T-helper 1 cell (primary cell): ENCODE measurements at places on chromosomes 5 and 9.

GRCh38 chr5:169988947-169989346 is 8.7 kb upstream of the INSYN2B start:
- no peak for DNase-seq

GRCh38 chr5:57566914-57567313 is 84.3 kb upstream of the ACTBL2 start:
- no peak for DNase-seq

GRCh38 chr5:78647351-78647818 is 1.2 kb downstream of the LHFPL2 start:
- DNase-seq: no peak

GRCh38 chr9:112056996-112057395 is 118.1 kb downstream of the SUSD1 start:
- no peak for DNase-seq

- DNase-seq: no peak
Measured at GRCh38 chr9:103990311-103990710, 103.8 kb upstream of the SMC2 start.

- DNase-seq: no peak
Measured at GRCh38 chr9:35110327-35110761, 5.3 kb downstream of the ATOSB start.

- DNase-seq: no peak
Measured at GRCh38 chr9:83535736-83536135, 2.5 kb downstream of the FRMD3 start.

DNA sequence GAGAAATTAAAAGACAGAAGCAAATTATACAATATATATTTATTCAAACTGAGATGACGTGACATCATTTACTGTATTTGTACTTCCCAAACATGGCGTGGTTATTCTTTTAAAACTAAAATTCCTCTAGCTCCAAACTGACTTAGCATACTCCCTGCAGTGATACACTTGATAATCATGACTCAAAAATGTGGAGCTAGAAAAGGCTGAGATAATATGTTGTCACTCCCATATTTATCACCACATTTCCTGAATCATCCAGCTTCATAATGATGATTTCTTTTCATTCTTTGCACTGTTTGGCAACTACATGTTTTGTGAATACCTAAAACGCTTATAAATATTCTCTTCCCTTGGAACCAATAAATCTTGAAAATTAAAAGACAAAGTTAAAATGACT is 341.0 kb downstream of the EBF1 start:
- no peak for DNase-seq

DNA sequence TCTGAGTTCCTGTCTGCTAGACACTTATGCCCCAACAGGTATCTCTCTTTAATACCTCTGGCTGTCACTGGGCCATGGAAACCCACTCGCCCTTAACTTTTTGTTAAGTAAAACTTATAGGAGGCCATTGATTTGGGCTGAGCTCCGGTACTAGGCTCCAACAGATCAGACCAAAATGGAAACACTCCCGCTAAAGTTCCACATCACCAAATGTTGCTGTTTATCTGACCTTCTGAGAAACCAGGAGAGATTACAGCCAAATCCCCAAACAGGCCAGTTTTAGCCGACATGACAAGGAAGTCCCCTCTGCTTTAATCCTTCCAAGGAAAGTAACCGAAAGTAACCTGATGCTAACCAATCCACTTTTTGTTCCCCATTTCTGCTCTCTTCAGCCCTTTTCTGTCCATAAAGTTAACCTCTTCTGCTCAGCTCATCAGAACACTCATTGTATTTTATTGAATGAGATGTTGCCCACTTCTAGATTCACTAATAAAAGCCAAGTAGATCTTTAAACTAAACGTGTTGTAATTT is 115.2 kb upstream of the LHFPL2 start:
- no peak for DNase-seq

DNA sequence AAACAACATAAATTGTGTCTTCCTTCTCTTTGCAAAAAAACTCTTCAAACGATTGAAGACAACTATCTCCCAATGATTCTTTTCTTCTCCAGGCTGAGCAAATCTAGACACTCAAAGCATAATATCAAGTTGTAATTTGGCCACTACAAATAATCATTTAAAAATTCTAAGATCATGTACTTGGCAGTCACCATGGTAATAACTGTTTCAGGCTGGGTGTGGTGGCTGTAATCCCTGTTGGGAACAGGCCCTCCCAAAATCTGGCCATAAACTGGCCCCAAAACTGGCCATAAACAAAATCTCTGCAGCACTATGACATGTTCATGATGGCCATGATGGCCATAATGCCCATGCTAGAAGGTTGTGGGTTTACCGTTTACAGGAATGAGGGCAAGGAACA is 52.0 kb downstream of the PJA2 start:
- no peak for DNase-seq

GRCh38 chr9:21758540-21758939 is 43.9 kb upstream of the MTAP start:
- DNase-seq: no peak

- DNase-seq: no peak
Measured at GRCh38 chr9:118692613-118693012, 676.6 kb downstream of the BRINP1 start.

DNA sequence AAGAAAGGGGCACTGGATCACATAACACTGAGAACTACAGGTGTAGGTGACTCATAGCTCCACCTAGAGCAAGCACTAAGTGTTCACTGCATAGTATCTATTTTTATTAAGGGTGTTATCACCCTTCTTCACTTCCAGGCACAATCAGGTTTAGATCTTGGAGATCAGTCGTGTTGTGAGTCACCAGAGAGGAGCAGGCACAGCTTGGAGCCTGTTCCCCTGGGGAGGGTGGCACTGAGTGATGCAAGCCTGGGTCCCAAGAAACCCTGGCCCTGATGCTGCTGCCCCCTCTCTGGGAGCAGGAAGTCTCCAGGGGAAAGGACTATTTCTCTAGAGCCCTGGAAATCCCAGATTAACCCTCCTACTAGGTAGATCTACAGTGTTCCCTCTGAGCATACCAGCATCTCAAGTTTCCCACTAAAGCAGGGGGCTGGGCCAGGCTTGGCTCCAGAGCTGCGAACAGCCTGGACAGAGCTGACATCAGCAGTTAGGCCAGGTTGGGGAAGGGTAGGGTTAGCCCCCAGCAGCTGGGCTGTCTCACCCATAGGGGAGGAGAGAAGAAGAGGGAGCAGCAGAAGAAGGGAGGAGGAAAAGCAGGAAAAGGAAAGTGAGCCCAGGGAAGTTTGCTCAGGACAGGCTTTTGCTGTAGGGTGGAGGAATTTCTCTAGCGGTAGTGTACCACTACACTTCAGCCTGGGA is 28.1 kb upstream of the SPINK4 start:
- DNase-seq: no peak

DNA sequence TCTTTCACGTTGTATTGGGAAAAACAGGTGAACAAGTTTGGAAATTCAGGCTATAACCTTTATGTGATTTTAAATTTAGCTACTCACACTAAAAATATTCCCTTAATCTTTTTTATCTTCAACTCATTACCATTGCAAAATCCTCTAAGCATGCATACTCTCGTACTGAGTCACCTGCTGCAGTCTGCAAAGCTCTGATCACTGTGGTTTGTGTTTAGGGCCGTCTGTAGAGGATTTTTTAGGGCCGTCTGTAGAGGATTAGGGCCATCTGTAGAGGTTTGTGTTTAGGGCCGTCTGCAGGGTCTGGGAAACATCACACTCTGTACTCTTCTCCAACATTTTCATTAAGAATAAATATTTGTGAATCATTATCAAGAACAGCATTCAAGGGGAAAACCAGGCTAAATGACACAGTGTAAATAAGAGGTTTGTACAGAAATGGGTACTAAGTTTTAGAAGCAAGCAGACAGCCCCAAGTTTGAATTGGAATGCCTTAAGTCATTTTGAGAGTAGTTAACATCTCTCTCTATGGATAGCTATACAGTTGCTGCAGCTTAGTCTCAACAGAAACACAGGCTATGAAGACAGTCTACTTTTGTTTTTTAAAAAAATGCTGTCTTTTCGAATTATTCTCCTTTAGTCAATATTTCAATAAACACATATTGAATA is 155.0 kb upstream of the TSLP start:
- no peak for DNase-seq

- DNase-seq: no peak
Measured at GRCh38 chr5:155268770-155269425, 255.3 kb downstream of the KIF4B start.

GRCh38 chr5:82735160-82735789 is 341.9 kb downstream of the TMEM167A start:
- DNase-seq: no peak

GRCh38 chr5:135533334-135533733 is 2.4 kb downstream of the NEUROG1 start:
- no peak for DNase-seq

- no peak for DNase-seq
Measured at GRCh38 chr5:144205141-144205551, 34.5 kb downstream of the KCTD16 start.

GRCh38 chr9:90408659-90409058 is 234.0 kb downstream of the DIRAS2 start:
- DNase-seq: no peak

GRCh38 chr9:126852086-126852688 is 8.3 kb upstream of the ZBTB34 start:
- DNase-seq: no peak

DNA sequence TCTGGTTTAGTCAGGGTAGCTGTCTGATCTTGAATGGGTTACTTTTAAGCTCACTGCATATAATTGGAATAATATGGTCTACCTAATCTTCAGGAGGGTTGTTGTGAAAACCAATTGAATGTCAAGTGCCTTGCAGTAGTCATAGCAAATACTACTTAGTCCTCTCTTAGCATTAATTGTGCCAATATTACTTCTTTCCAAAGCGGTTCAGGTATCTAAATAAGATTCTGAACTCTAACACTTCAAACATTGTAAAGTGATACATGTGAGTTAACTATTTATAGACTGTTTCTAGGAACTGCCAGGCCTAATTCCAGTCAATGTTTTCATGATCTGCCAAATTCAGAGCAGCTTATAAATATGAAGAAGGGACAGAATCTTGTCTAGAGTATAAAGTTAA is 140.2 kb downstream of the SH3GL2 start:
- DNase-seq: no peak

- DNase-seq: no peak
Measured at GRCh38 chr9:21286659-21287058, 18.5 kb downstream of the IFNA5 start.

DNA sequence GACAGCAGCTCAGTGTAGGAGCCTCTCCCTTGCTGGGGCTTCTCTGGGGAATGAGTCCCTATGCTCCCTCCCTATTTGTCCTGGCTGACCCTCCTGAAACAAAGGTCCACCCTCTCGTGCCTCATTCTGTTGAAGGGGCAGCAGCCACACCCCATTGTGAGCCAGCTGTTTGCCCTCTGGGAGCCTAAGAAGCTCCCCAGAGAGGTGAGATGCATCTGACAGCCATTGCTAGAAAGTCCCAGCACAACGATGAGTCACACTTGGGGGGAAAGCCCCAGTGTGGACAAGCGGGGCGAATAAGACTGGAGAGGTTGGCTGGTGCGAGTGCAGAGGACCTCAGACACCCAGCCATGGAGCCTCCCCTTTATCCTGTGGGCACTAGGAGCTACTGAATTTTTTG is 101.4 kb downstream of the PPARGC1B start:
- no peak for DNase-seq

DNA sequence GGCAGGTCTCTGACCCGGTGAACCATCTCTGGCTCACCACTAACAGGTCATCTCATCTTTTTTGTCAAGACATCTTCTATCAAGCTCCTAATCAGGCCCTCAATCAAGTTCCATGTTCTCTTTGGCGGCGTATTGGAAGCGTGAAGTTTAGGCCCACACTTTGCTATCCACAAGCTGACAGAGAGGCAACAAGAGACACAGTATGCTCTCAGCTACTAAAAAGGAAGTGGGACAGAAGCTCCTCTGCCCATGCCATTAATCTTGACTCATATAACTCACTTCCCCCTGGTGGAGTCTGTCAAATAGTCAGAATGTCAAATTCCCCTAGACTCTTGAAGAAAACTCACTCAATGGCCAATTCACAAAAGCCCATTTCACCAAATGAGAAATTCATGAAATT is 77.6 kb upstream of the TMC1 start:
- DNase-seq: no peak

GRCh38 chr5:144451187-144451973 is 280.7 kb downstream of the KCTD16 start:
- no peak for DNase-seq

DNA sequence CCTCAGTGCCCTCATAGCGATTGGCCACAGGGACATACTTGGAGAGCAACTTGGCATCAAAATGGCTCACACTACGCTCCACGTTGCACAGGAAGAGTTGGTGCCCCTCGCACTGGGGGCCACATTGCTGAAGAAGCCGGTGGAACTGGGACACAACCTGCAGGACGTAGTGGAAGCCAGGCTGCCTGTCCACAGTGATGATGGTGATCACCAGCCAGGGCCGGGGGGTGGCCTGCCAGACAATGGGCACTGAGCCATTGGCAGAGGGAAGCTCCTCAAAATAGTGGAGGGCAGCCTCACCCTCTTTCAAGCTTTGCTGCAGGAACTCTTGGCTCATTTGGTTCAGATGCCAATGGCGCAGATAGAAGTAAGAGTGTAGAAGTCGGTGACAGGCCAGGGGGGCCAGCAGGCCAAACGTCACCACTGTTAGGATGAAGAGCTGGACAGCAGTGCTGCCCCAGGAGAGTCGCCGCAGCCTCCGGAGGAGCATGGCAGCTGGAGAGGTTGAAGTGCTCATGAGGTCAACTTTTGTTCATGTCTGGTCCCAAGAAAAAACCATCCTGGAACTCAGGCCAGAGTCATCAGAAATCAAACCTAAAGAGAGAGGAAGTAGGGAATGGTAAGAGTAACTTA is 41.1 kb upstream of the ALDOB start:
- no peak for DNase-seq

- no peak for DNase-seq
Measured at GRCh38 chr5:72210888-72211678, 103.8 kb downstream of the MAP1B start.

GRCh38 chr9:129480227-129480626 is 140.7 kb downstream of the C9orf50 start:
- no peak for DNase-seq
